ENCODE measurements at places on chromosomes 2 and 18.

- DNase-seq, result no peak
Observed at GRCh38 chr2:177204417-177204816, 8.2 kb upstream of the HNRNPA3 start.

DNA sequence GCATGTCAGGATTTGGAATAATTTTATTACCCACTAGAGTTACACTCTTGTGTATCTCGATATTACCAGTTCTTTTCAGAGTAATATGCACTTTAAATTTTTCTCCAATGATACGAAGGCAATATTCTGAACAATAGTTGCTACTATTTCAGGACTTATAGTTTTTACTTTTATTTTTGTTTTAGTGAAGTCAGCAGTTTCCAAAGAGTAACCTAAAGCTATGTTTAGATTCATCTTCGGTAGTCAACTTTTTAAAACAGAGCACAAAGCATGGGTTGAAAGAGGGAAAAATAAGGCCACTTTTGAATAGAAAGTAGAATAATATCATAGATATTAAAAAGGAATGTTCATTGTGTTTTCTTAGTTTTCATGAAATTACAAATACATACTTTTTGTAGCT, 532.7 kb downstream of the CPS1 start:
- no peak for DNase-seq

DNA sequence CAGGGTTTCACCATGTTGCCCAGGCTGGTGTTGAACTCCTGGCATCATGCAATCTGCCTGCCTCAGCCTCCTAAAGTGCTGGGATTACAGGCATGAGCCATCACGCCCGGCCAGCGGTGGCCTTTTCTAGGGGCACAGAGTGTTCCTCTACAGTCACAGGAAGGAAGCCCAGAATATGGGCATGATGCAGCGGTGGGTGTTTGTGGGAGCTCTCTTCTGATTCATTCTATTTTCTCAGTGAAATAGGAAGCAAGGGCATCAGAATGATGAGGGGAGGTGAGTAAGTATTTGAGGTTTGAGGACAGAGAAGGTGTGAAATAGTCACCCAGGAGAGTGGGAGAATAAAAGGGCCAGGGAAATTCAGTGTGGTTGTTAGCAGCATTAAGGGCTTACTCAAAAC, 70.3 kb upstream of the PSME4 start:
- no peak for DNase-seq

DNA sequence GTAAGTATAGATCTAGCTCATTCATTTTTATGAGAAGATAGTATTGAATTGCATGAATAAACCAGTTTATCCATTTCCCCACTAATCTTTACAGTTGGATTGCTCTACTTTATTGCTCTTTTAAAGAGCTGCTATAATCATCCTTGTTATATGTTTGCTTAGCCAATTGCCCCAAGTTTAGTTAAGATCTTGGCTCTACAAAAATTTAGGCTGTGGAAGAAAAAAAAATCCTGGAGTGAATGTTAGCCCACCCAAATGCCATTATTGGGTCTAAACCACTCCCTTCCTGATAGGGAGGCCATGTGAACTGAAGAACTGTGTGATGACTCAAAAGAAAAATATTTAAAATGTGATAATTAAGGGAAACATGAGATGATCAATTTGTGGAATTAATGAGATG, 2.9 kb downstream of the ALS2 start:
- no peak for DNase-seq

- DNase-seq, result no peak
Observed at GRCh38 chr2:176082824-176083751, 674 bp downstream of the EVX2 start.

DNA sequence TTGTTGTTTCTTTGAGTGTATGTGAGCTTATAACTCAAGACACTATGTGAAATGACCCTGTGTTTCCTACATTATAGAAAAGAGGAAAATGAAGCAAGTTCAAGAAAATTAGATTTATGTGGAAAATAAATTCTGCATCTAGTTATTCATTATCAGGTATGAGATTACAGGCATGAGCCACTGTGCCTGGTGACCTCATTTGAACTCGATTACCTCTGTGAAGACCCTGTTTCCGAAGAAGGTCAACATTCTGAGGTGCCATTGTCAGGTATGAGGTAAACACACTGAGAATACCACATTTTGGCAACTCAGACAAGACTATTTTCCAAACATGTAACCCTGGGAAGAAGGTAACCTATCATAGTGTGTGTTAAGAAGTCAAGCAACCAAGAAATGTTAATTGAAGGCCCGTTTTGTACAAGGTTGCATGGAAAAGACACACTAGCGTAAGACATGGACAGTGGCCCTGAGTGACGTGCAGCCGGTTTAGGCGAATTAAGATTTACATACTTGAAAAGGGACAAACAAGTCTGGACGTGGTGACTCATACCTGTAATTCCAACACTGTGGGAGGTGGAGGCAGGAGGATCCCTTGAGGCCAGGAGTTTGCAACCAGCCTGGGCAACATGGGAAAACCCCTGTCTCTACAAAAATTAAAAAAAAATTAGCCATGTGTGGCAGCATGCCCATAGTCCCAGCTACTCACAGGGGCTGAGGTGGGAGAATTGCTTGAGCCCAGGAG, 186.6 kb downstream of the NEDD4L start:
- no peak for DNase-seq

- DNase-seq, result peak; percentile 14
Observed at GRCh38 chr18:58615140-58616132, 13.5 kb downstream of the ALPK2 start.

DNA sequence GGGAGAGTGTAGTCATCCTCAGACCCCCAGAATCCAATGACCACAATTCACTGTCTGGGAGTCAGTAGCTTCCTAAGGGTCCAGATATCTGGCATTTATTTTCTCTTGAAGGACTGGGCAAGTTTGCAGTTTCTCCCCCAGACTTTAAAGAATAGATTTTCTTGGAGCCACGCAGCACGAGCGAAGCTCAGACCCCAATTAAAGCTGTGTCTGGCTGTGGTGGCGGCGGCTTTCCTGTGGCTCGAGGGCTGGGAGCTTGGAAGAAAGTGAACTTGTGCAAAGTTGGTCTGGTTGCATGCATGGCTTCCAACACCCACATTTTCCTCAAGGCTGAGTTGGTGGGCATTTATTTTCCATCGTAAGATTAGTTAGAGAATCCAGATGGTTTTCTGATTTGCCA, 105.0 kb downstream of the ACKR3 start:
- DNase-seq, result no peak

- DNase-seq, result no peak
Observed at GRCh38 chr2:75614162-75614651, 32.4 kb upstream of the MRPL19 start.

DNA sequence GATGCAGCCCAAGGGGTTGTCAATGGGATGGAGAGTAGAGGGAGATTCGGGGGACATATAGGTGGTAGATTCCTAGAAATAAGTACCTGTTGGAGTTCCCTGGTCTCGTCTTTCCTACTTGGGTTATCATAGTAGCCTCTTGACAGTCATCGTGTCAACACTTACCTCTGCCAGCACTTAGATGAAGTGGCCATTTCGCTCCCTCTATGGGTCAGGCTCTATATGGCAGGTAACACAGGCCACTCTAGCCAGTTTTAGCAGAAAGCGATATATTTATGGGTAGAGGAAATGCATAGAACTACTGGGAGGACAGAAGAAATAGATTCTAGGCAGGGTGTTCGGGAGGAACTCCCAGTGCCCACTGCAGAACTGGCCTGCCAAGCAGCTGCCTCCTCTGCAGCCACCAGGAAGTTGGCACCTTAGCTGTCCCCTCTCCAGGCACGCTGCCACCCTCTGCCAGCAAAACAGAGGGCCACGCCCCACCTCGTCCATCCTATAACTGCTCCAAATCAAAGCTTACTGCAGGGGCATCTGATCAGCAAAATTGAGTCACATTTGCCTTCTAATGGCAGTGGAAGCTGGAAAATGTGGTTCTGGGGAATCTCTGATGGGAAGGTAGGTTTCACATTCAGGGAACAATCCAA, 181.3 kb downstream of the INSIG2 start:
- DNase-seq, result no peak

DNA sequence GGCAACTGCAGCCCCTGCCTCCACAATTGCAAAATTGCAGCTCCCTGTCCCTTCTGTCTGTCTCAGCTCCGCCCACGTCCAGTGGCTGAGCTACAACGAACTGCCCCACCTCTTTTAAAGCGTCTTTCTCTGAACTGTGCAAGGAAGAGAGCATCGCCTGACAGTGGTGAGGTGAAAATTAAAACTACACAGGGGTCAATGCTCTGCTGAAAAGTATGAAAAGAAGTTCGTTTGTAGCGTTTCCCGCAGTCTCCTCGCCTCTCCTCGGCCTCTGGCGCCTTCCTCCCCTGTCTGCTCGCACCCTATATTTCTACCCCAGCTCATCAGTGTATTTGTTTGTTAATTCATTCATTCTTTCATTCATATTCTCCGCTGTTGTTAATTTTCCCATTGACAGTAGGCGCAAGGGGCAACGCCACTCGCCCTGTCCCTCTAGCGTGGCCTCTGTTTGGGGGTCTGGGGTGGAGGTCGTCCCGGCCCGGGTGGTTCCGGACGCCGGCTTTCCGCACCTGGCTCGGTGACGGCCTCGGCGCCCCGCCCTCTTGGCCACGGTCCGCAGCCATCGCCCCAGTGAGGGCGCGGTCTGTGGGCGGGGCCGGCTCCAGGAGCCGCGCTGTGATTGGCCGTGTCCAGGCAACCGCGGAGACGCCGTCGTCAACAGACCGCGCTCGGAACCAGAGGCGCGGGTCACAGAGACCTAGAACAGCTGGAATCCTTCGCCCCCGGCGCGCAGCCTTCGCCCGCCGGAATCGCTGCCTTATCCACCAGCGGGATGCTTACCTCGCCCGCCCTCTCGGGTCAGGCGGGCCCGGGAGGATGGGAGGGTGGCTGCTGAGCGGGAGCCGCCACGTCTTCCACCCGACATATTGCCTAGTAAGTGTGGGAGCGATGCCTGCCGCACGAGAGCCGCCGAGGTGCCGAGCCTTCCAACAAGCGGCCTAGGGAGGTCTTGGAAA, at the start of gene VWA3B:
VWA3B (plus strand) TSS at position 677 of the 956 bp plus-strand sequence. CDS start 5,926 bp downstream, outside the sequence.
- peak; percentile 58 for DNase-seq

GRCh38 chr18:79396431-79397246, 909 bp downstream of the NFATC1 start:
- no peak for DNase-seq

GRCh38 chr2:20157193-20157891, 67.6 kb downstream of the SDC1 start:
- DNase-seq, result no peak

DNA sequence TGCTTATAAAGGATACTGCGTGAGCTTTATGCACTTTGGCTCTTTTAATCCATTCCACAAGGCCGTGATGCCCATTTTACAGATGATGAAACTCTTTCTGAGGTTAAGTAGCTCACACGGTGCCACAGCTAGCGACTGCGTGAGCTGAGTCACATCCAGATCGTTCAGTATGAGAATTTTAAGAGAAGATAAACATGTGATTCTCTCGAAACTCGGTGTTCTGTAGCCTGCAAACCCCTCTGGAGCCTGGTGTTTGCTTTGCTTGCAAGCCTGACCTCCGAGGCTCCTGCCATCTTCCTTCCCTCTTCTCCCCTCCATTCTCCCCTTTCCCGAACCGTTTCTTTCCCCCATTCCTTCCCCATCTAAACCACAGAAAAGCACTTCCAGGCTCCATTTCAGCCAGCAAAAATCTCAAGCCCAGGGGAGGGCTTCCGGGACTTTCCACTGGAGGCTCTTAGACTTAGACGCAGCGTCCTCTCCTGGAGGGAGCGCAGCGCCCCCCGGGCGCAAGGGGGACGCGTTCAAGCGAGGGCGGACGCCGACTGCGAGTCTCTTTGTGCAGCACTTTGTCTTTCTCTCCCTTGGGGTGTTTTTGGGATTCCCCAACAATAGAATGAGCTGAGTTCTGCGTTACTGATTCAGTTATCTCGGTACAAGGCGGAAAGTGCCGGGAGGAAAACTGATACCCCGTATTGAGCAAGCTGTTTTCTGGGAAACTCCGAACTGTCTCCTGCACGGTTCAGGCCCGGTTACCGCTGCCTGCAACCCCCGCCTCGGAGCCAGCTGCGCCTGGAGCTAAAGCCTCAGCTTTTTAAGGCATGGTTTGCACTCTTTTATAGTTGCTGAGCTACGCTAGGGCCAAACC, 38.0 kb downstream of the CYP1B1 start:
- peak; percentile 33 for DNase-seq

- no peak for DNase-seq
Observed at GRCh38 chr2:85282914-85283313, 44.9 kb downstream of the TGOLN2 start.

DNA sequence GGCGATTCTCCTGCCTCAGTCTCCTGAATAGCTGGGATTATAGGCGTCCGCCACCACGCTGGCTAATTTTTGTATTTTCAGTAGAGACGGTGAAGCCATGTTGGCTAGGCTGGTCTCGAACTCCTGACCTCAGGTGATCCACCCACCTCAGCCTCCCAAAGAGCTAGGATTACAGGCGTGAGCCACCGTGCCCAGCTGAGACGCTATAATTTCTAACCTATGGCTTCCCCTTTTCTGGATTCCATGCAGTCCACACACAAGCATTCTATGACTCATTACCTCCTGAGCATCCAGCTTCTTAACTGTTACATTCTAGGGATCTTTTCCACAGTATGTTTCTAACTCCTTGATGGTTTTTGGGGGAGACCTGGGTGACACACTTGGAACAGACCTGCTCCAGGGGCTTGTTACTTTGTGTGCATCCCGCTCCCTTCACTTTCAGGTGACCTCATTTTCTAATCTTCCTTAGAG, 11.8 kb upstream of the KCMF1 start:
- DNase-seq, result no peak

DNA sequence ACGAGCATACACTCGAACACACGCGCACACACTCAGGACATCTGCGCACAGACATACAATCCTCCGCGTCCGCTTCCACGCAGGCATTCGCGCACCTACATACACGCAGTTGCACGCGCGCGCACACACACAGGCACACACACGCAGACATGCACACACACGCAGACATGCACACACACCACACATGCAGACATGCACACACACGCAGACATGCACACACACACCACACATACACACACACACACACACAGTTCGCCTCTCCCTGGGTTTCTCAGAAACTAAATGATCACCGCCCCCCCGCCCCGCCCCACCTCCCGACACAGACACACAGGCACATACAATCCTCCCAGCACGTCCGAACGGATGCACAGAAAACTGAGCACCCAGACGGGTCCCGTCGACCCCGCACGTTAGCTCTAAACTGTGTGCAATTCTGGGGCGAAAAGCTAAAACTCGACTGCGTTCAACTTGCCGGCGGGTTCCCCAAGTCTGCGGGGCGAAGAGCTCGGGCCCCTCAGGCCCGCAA, 1.0 kb downstream of the EPHA4 start:
- DNase-seq, result peak; percentile 19

- no peak for DNase-seq
Observed at GRCh38 chr2:6818012-6818411, 47.7 kb downstream of the CMPK2 start.

GRCh38 chr2:158505448-158505934, 48.7 kb downstream of the PKP4 start:
- DNase-seq, result no peak

DNA sequence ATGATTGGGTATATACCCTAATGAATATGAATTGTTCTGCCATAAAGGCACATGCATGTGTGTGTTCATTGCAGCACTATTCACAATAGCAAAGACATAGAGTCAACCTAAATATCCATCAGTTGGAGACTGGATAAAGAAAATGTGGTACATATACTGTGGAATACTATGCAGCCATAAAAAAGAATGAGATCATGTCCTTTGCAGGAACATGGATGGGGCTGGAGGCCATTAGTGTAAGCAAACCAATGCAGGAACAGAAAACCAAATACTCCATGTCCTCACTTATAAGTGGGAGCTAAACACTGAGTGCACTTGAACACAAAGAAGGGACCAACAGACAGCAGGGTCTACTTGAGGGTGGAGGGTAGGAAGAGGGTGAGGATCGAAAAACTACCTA, 43.2 kb downstream of the TTC39C start:
- no peak for DNase-seq

GRCh38 chr18:67265464-67266245, 250.9 kb downstream of the DSEL start:
- peak; percentile 79 for DNase-seq

All from common myeloid progenitor, CD34-positive (primary cell).